ENCODE measurements at places on chromosomes 2 and 18.

GRCh38 chr18:46266473-46266872 is 162.3 kb downstream of the HAUS1 start:
- DNase-seq = no peak

DNA sequence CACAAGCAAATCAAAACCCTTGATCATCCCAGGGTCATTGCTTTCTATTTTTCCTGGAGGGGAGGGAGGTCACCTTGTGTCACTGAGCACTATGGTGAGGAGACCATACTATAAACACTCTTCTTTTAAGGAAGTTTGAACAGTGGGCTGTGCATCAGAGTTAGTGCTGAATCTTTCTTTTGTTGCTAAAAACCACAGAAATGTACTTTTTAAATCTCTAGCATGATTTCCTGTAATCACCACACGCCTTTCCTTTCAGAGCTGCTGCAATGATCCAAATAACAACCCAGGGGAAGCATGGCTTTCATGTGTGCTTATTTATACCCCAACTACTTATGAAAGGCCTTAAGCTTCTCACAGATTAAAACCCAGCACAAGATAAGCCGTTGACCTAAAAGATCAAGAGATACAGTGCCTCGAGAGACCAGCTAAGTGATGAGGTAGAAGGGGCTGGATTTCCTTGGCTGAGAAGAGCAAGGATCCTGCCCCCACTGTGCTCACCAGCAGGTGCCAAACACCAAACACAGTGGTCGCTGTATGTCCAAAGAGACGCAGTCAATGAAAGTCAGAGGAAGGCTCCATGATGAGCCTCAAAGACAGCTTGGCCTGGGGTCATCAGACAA is 34.7 kb downstream of the TRABD2A start:
- no peak for DNase-seq

- no peak for DNase-seq
Observed at GRCh38 chr2:64699712-64700111, 46.0 kb upstream of the SERTAD2 start.

GRCh38 chr2:136693966-136694365 is 71.4 kb upstream of the THSD7B start:
- no peak for DNase-seq

DNA sequence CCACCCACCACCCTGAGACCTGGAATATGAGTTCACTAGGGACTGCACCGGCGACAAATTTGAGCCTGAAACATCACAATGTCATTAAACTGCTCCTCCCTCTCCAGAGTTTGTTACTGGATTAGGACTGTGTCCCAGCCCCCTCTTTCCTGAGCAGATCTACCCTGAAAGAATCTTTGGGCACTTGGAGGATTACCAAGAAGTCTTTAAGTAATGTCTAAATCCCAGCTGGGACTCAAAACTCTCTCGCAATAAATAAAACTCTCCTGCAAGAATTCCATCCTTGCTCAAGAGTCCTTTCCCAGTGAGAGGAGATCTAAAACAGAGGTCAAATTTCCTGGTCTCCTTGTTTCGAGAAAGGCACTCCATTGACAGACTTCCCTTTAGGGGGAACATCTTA is 20.9 kb downstream of the GKN2 start:
- no peak for DNase-seq

DNA sequence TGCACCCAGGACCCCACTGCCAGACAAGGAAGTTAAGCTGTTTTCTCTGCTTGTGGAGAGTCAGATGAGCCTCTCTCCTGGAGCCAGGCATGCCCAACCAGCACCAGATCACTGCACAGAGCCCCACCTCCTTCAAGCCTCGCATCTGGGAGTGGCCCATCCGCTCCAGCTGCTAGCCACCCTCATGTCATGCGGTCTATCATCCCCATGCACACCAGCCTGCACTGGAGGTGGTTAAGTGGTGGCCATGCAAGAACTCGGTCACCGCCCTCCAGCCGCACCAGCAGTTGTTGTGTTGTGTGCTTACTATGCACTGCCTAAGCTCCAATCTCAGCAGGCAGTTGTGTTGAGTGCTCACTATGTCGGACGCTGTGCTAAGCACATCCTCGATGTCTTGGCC is 177.9 kb upstream of the SLC14A2 start:
- DNase-seq = no peak

GRCh38 chr2:238387332-238387731 is 39.4 kb upstream of the ASB1 start:
- no peak for DNase-seq

DNA sequence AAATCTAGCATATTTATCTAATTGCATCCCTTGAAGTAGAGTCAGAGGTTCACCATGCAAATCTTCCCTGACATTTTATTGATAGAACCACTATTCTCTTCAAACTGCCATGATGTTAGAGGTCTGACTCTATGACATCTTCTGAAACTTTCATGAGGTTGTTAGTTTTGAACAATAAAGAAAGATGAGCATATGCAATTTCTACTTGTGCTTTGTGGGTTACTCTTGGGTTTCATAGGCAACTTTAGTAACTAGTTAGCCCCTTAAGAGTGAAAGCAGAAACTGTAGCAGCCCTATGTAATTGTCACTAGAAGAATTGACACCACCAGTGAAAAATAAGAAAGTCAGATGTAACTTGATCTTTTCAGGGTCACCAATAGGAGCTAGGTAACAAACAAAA is 53.1 kb upstream of the ZEB2 start:
- no peak for DNase-seq

GRCh38 chr2:17184512-17184911 is 333.7 kb downstream of the RAD51AP2 start:
- DNase-seq = no peak

GRCh38 chr18:54739476-54739875 is 88.8 kb upstream of the RAB27B start:
- no peak for DNase-seq

- no peak for DNase-seq
Observed at GRCh38 chr2:156481312-156481711, 45.1 kb downstream of the GPD2 start.

DNA sequence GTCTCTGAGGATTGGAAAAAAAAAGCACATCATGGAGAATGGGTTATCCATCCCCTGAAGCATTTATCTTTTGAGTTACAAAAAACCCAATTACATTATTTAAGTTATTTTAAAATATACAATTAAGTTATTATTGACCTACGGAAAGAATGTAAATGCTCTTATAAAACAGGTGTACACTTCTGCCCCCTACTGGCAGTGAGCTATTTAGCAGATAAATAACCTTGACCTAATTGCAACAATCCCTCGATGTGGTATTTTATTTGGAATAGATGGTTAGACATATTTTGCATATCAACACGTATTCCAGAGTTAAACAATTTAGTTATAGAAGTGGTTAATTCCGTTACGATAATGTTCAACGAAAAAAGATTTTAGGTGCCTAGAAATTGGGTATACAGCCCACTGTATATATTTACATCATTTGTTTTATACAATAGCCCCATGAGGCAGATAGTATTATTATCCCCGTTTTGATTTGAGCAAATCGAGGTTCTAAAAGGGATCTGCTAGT is 9.1 kb upstream of the DAW1 start:
- DNase-seq = no peak

DNA sequence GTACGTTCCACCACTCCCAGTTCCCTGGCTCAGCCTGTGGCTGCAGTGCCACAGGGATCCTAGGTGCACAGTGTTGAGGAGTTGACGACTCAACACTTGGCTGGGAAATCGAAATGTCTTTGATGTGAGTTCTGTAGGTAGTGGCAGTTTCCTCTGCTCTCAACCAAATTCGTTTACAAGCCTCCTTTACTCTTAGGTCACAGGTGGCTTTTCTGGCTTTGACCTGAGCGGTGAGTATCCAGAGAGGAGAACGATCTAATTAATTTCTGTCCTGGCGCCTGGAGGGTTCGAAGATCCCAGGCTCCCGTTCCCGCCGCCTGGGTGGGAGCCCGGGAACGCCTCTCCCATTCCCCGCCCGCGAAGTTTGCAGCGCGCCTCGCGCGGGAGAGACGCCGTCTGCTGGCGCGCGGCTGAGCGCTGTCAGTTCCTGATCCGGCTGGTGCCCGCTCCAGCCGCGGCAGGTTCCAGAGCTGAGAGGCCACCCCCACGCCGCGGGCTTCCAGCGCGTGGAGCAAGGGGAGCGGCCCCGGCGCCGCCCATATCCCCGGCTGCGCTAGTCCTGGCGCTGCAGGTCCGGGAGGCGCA is at the start of gene LAMA3:
Gene LAMA3, plus strand, starts transcription at position 423 of the 585 bp plus-strand sequence. CDS start 231 bp downstream, outside the sequence.
- DNase-seq = no peak

DNA sequence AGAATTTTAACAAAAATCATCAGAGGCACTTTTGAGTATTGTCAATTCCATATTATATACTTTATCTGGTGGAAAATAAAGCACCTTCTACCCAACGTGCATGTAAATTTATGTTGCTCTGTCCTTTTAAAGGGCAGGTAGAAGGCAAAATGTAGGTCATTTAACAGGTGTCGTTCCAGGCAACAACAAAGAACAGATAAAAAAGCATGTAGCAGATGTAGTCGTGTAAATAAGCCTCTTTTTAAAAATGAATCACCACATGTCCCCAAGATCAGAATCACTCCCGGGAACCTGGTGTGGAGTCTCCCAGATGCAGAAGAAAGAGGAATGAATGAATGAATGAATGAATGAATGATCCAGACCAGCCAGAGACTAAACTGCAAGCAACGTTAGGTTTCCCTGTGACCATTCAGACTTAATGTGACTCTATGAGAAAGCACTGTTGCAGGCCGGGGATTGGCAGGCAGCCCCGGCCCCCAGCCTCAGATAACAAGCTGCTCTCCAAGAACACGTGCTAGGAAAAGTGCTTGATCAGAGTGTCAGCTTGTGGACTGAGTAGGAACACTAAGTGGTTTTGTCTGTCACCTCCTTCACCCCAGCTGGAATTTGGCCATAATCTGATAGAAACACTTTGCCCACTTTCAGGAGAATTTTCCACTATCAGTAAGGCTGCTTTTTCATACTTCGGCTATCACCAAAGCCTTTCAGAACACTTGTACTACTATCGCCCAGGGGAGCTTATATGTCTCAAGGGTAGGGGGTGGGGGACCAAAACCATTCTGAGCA is 100.6 kb downstream of the CDK15 start:
- DNase-seq = no peak

GRCh38 chr18:55338978-55339650 is 248.9 kb downstream of the TCF4 start:
- no peak for DNase-seq

DNA sequence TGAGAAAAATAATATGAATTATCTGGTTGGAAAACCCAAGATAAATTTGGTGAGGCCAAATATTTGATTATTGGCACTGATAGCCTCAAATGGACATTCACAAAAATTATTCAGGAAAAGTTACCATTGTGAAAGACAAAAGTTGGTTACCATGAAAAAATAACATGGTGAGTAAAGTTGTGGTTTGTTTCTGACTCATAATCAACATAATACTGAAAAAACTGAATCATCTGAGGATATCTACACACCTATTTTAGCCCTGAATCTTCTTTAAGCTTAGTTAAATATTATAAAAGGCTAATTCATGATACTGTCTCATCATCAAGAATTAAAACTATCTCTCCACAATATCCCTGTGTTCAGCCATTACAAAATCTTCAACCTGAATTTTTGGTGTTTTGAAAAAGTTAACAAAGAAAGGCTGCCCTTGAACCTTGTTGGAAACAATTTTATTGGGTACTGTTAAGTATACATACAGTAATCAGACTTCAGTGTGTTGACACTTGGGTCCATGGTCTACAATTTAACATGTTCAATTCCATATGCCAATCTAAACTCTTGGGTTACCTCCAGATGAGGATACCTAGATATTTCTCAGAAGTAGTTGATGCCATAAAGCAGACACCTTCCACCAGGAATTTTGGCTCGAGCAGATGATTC is 607.5 kb upstream of the SLC39A10 start:
- DNase-seq = no peak

DNA sequence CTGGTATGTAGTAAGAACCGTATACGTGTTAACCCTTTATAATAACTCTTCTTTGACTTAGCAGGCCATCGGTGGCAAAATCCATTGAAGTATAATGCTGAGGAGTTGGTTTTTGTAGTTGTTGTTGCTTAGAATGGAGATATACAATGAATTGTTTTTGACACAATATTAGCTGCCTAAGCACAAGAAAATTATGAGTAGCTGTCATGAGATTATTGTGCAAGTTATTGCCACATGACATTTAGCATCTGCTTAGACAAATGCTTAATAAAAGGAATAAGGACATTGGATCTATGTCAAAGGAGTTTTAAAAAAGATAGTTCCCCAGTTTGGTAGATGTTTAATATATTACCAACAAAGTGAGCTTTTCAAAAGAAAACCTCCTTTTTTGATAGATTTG is 59.9 kb downstream of the ABCB11 start:
- DNase-seq = no peak

DNA sequence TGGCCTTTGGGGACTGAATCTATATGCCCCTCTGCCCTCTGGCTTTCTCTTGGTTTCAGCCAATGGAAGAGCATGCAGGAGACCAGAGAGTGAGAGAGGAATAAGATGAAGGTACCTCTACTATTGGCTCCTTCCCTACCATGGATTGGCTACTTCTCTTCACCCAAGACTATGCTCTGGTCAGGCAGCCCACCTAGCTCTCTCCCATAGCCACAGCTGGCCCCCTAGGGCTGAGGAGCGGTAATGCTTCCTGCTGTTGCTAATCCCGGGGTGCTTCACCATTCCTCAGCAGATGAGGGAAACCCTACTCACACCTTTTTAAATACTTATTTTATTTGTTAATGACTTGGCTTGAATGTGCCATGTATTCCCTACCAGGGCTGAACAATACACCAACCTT is 142.4 kb downstream of the MREG start:
- no peak for DNase-seq

- DNase-seq = no peak
Observed at GRCh38 chr2:200091126-200091525, 135.7 kb downstream of the MAIP1 start.

GRCh38 chr2:168136392-168136977 is 110.9 kb downstream of the STK39 start:
- DNase-seq = no peak

GRCh38 chr18:50977037-50977760 is 9.4 kb downstream of the ELAC1 start:
- no peak for DNase-seq

GRCh38 chr2:85999061-85999831 is 106.4 kb downstream of the POLR1A start:
- DNase-seq = no peak

DNA sequence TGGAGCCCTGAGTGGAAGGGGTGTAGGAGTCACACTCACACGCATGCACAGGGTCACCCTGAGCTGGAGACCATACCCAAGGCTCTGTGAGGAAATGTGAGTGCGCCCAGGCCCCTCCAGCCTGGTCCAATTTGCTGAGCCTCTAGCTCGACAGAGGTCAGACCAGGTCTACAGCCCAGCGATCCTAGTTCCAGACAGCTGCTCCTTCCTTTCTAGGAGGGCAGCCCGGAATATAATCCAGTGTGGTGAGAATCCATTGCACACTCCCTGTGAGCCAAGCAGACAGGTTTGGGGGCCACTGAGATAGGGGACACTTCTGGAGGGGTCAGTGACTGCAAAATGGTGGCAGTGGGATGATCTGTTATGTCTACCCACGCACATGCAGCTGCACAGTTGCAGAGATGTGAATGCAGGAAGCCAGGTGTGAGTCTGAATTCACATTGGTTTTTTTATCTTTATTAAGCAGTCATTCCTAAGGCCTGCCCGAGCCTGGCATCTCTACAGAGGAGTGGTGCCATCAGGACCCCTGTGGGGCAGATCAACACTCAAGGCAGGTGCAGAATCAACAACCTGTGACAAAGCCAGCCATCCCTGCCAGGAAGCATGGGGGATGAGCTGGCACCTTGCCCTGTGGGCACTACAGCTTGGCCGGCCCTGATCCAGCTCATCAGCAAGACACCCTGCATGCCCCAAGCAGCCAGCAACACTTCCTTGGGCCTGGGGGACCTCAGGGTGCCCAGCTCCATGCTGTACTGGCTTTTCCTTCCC is at the start of gene GPR148:
Gene GPR148, plus strand, starts transcription at position 522 of the 768 bp plus-strand sequence. Its CDS starts 82 bp downstream, at position 604.
- no peak for DNase-seq

- DNase-seq = no peak
Observed at GRCh38 chr18:62757399-62758010, 42.2 kb downstream of the PHLPP1 start.
